ENCODE measurements at places on chromosomes 4 and X.
A peak's percentile ranks its signal among the peaks of the same experiment; 100 is the strongest.

GRCh38 chr4:150229520-150229919 lies 151.3 kb downstream of the DCLK2 start:
- no peak for DNase-seq

DNA sequence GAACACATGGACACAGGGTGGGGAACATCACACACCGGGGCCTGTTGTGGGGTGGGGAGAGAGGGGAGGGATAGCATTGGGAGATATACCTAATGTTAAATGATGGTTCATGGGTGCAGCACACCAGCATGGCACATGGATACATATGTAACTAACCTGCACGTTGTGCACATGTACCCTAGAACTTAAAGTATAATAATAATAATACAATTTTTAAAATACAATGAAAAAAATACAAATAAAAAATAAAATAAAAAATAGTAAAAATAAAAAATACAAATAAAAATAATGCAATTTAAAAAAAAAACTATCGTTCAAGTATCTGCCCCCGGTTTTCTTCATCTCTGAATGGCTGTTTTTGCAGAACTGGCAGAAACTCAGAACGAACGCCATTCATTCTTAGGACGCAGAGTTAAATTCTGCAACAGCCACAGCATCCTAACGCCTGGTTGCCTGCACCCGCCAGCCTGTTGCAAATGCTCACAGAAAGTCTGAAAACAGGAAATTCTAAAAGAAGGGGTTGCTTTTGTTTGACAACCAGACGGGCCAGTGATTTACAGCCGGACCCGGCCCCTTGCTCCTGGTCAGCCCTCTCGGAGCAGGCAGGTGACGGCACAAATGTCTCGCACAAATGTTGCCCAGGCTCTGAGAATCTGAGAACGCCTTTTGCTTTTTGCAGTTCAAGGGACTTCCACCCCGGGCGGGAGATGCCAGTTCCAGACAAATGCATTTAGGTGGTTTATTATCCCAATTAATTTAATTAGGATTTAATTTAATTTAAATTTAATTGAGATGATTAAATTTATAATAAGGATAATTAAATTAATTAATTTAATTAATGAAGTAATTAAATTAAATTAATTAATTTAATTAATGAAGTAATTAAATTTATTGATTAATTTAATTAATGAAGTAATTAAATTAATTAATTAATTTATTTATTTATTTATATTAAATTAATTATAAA lies 47.8 kb downstream of the CRLF2 start:
- no peak for DNase-seq

DNA sequence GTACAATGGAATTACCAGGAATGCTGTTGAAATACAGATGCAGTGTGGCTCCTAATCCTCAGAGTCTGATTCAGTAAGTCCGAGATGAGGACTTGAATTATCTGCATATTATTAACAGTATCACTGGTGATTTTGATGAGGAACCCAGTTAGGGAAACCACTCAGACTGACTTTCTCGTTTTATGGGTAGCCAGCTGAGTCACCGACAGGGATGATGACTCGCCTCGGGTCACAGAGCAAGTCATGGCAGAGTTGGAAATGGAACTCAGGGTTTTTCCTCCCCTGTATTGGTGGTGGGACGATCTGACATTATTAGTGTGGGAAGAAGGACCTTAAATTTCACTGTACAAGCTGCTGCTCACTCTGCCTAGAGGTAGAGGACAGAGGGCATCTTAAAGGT lies 51.3 kb downstream of the RTL9 start:
- no peak for DNase-seq

- no peak for DNase-seq
Observed at GRCh38 chr4:101337688-101338087, 9.6 kb downstream of the PPP3CA start.

DNA sequence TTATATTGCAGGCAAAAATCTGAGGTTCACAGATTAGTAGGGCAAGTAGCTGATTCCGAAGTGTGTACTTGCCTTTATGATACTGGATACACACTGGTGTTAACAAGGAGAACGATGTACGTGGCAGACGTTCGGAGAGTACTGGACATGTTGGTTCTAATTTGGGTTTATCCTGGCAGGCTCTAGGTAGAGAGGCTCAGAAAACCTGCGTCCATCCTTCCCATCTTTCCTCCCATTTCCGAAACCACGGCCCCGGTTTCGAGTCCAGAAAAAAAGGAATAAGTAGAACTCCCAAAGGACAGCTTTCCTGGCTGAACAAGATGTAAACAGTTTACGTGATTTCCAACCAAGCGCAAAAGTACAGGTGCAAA lies 351 bp upstream of the SLC30A9 start:
- DNase-seq: no peak

- no peak for DNase-seq
Observed at GRCh38 chr4:126051689-126052424, 737.1 kb downstream of the FAT4 start.

- no peak for DNase-seq
Observed at GRCh38 chr4:141913928-141914327, 277.5 kb downstream of the IL15 start.

GRCh38 chr4:57200799-57201327 lies 90.7 kb upstream of the IGFBP7 start:
- no peak for DNase-seq

- no peak for DNase-seq
Observed at GRCh38 chr4:19379191-19379708, 872.5 kb upstream of the SLIT2 start.

GRCh38 chr4:139825523-139826014 lies 159.9 kb downstream of the MGST2 start:
- DNase-seq: no peak

DNA sequence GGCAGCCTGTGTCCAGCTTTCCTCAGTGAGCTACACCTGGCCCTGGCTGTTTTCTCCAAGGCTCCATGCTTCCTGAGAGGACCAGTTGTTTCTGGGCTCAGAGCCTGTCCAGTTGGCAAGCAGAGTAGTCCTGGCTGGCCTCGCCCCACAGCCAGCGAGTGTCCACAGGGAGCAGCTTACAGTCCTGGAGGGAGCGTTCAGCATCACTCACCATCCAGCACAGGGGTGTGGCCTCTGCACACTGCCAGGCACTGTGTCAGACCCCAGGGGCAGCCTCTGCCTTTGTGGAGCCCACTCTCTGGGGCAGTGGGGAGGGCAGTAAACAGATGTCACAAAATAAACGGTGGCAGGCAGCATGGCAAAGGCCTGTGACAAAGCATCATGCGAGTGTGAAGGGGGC lies 23.9 kb downstream of the EVC start:
- no peak for DNase-seq

- DNase-seq: no peak
Observed at GRCh38 chr4:121376556-121376955, 4.3 kb downstream of the QRFPR start.

DNA sequence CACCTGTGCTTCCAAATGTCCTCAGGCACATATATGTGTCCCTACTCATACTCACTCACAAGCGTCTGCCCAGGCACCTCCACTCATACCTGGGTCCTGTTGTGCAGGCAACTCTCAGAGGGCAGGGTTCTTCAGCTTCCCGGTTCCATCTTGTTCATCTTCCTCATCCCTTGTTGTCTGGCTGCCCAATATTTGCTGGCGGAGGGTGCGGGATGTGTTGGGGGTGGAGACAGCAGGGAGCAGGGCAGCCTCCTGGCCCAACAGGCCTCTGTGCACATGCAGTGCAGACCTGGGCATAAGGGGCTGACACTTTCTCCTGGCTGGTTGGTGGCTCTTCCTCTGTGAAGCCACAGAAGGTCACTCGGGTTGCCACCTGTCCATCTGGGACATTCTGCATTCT lies 32.1 kb downstream of the NBDY start:
- no peak for DNase-seq

DNA sequence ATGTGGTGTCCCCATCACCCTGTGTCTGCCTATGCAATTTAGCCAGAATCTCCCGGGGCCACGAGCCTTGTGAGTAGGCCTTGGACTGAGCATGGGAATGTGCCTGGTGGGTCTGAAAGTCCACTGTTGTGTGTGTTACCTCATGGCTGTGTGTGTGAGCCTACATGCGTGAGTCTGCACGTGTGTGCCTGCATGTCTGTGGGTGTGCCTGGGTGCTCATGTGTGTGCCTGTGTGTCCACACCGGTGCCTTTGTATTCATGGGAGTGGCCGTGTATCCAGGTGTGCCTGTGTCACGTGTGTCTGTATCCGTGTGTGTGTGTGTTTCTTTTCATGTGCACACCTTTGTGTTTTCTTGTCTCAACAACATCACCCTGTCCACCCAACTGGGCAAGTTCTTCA lies 14.2 kb downstream of the ATP5ME start:
- DNase-seq: no peak

GRCh38 chr4:114684462-114684861 lies 85.9 kb downstream of the UGT8 start:
- DNase-seq: no peak

GRCh38 chrX:48702032-48702431 lies 5.5 kb downstream of the SUV39H1 start:
- DNase-seq: no peak

DNA sequence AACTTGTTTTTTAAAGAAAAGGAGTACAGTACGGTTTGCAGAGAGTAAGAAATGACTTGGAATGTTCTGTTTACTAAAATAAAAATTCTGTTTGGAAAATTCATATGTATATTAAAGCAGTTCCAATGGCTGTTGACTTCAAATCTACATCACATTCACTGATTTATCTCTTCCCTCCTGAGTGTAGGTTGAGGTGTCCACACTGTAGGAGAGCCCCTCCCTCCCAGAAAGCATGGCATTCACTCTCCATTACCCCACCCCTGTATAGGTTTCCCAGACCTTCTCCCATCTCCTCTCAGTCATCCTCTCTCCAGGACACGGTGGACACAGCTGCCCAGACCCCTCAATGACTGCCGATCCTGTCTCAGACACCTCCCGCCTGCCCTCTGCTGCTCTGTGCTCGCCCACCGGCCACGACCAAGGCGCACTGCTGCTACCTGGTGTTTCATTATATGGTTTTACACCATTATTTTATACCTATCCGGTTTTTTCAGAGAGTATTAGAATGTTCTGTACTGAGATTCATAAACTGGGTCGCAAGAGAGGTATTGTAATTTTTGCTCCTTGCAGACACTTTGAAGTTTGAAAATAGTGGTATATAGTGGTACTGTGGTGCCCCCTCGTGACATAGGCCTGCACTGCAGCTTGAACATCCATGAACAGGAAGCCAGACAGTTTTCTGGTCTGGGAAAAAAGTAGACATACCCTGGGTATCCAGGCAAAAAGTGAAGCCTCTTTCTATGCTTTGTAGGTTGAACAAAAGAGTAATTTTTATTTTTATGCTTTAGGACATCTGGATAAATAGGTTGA lies 38.8 kb upstream of the BEX4 start:
- peak; percentile 59 for DNase-seq

DNA sequence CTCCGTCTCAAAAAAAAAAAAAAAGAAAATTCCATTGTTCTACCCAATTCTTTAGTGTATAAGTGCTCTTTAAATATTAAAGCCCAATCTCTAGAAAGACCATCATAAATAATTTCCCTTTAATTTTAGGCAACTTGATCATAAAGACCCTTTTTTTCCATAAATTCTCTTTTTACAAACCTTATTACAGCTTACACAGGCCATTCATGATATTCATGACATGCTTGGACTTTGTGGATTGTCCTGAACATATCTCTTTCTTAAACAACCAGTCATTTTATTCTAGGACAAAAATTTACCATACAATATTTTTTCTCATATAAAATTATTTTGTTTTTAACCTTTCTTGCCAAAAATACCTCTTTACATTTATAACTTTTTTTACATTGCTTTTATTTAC lies 30.5 kb downstream of the TLR8 start:
- DNase-seq: no peak

DNA sequence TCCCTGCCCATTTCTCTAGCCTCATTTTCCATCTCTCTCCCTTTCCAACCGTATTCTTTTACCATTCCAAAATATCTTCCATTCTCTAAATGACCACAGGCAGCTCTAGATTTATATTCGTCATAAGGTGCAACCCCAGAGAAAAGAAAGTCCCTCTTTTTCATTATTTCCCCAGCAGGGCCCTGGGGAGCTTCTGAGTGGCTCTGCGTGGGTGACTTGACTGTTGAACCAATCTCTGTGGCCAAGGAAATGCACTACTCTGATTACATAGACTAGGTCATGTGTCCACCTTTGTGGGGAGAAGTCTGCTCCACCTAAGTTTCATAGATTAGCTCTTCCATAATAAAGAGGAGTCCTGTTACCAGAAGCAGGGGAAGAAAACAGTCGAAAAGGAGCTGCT lies 51.4 kb downstream of the ATOH1 start:
- no peak for DNase-seq

DNA sequence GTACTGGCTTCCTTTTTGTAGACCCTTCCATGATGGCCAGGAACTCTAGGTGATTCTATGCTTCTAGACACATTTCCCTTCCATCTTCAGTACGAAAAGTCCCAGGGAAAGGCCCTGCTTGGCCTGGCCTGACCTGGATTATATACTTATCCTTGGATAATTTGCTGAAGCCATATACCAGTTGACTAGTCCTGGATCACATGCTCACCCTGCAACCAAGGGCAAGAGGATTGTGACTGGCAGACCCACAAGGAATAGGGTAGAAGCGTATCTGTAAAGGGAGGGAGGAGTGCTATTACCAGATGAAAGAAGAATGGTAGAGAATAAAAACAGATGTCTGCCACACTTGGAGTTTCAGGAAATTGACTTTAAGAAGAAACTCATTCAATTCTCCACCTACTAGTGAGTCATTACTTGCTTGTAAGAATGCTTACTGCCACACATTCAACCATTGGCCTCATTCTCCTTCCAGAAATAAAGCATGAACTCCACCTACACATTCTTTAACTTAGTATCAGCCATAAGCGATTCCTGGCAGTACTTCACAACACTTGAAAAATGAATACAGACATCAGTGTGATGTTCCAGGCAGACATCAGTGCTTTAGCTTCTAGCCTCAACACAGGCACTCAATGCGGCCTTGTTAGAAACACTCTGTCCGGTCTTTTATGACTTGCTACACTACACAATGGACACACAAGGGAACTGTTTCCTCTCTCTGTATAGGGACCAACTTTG lies 141.8 kb downstream of the CBR4 start:
- no peak for DNase-seq

GRCh38 chr4:108080747-108081146 lies 88.0 kb downstream of the LEF1 start:
- DNase-seq: no peak

DNA sequence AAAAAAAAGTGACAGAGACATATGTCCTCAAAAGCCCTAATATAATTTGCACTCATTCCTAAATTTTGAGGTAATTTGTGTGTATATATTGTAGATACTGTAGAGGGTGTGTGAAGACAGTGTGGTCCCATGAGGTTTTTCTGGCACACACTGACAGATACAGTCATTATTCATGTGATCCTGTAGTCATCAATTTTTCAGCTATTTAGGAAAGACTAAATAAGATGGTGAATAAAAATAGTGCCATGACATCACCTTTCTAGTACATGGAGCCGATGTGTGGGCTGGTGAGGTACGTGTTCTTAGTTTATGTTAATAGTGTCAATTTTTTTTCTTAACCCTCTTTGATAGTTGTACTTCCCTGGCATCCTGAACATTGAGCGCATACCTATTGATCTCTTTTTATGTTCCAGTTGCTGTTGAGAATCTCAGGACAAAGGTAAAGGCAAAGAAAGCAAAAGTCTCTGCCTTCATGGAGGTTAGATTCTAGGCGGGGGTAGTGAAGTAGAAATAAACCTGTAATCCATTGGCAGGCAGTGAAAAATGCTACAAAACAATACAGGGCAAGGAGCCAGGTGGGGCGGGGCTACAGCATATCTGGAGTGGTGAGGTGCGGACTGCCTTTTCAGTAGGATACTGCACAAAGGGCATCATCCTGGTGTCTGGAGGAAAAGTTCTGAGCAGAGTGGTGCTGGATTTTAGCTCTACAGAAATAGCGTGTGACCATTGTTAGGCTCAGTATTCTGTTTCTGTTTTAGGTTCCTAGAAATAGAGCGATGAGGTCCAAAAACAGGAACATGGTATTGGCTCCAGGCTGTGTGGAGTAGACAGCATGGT lies 93.8 kb downstream of the ARHGAP10 start:
- DNase-seq: peak; percentile 55
